ENCODE measurements at places on chromosomes 1 and 21. TPM values are rescaled to one million over a fixed set of nuclear protein-coding genes. Genes with fewer than 3 reads are reported as not detected.

DNA sequence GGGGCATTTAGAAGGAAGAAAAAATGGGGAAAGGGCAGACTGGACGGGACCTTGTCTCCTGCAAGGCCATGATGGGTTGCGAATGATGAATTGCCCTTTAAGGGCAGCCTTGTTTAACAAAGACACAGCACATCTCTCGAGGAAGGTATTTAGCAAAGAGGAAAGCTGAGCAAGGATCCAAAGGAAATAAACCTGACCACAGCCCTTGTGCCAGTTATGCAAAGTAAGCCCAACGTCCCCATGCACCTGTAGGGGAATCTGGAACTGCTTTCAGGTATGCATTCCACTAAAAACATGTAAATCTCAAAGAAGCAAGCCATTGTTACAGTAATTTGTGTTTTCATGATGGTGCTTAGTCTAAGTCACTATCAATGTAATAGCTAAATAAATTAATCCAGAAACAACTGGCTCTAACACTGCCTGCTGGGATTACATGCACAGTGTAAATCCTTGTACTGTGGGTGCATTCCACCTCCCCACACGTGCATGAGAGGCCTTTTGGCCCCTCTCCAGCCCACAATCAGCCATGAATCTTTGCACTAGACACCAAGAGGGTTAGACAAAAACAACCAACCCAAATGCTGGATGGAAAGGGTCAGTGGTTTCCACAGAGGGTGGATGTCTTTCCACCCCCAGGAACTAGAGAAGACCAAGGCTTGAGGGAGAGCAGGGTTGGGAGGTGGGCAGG, 228.8 kb upstream of the KAZN start:
- DNase-seq = no peak

The CD2 gene
- total RNA-seq = not detected

DNA sequence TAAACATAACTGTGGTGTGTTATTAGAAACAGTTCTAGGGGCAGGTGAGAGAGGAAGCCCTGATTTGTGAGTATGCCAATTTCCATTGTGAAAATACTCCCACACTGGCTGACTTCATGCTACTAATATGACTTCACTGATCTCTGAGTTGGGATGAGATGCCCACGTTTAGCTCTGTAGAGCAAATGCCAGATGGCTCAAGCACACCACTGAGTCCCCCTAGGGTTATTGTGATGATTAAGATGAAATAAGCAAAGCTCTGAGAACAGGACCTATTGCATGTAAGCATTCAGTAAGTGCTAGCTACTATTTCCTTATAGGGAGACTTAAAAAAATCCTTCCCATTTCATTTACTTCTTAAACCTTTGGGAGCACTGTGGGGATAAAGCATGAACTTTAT, 117.6 kb downstream of the CENPF start:
- no peak for DNase-seq

DNA sequence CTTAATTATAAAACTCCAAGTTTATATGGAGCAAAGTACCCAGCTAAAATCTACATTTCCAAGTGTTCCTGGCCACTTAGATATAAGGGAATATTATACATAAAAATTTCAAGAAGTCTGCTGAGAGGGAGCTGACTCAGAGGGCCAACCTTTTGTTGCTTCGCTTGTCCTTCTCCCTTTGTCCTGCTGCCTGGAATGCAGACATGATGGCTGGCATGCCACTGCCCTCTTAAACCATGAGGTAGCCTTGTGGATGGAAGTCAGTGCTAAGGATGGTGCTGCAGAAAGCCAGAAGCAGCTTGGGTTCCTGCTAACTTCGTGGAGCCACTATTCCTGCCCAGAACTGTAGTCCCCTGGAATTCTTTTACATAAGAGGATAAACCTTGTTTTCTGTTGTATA, 38.9 kb upstream of the SRP9 start:
- DNase-seq = no peak

DNA sequence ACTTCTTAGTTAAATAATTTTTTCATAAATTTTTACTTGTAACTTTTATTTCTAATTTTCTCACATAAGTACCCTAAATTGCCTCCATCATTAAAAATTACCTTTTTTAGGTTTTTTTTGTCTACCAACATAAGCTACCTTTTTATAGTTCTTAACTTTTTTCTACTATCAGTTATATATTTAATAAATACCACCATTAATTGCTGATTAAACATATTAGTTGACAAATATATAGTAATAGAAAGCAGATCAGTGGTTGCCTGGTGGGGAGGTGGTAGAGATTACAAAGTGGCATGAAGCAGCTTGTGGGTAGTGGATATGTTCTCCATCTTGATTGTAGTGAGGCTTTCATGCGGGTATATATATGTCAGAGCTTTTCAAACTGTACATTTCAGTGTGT, 6.1 kb upstream of the SH3BP5L start:
- no peak for DNase-seq

GRCh38 chr1:107810291-107810951, 154.6 kb downstream of the VAV3 start:
- DNase-seq = no peak

The FAAH gene
- total RNA-seq = 30.9 TPM

The TRPM2 gene
- 0.07 TPM for total RNA-seq

- DNase-seq = no peak
Measured at GRCh38 chr1:93549811-93550210, 101.9 kb downstream of the FNBP1L start.

DNA sequence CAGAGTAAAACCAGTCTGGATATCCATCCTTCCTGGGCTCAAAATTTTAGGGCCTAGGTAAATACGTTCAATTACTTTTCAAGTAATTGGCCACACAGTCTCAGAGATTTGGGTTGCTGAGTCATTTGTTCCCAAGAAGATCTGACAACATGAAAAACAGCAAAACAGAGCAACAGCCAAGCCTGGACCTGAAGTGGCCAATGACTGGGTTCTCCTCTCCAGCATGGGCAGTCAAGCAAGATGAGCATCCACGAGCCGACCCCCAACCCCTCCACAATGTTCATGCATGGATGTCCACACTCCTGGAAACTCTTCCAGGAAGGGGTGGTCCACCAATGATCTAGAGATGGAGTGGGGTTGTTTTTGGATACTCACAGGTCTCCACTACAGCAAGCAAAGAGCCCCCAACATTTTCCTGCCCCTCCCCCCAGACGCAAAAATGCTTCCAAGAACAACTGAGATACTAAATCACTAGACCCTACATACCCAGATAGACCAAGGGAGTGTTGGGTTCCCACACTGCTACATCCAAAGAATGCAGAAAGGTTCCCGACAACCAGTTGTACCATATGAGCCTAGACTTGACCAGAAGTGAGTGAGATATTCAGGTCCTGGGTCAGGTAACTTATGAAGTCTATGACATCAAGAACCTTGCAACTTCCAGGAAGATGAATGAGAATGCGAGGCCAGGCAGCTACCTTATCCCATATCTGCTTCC, 73.0 kb downstream of the CD46 start:
- no peak for DNase-seq

The LRRC8C gene
- 0.11 TPM for total RNA-seq

The COL6A1 gene
- total RNA-seq = 31.9 TPM

The OLFML2B gene
- 0.56 TPM for total RNA-seq

- DNase-seq = no peak
Measured at GRCh38 chr1:62744611-62745577, 39.0 kb upstream of the ATG4C start.

The TMEM51 gene
- 25.0 TPM for total RNA-seq

GRCh38 chr21:39388811-39389155, 39.9 kb upstream of the HMGN1 start:
- DNase-seq = no peak

DNA sequence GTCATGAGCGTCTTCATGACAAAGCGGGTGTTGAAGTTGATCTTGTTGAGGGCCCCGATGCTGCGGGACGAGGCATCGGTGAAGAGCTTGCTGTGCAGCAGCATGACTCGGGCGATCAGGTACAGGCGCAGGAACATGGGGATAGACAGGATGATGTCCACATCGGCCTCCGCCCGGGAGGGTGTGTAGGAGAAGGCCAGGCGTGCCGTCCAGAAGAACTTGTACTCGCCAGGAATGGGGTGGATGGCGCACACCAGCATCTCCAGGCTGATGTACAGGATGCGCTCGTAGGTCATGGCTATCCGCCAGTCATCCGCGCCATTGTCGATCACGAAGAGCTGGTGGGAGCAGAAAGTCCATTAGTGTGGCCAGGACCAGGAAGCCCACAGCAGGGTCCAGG, 98.0 kb downstream of the KCNN3 start:
- DNase-seq = no peak

The CDC20 gene
- total RNA-seq = 125 TPM

DNA sequence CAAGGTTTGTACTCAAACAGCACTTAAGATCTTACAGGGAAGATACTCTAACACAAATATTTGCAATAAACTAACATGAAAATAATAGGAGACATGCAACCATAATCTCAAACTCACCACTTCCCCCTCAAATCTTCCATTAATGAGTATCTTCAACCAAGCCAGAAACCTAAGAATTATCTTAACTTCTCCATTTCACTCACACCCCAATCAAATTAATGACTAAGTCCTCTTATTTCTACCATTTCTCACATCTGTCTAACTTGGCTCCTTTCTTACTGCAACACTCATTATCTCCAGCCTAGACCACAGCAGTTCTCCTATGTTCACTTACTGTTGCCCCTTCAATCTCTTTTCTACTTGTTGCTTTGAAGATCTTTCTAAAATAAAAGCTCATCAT, 10.4 kb downstream of the RBBP5 start:
- no peak for DNase-seq

The SPRR2D gene
- not detected for total RNA-seq

DNA sequence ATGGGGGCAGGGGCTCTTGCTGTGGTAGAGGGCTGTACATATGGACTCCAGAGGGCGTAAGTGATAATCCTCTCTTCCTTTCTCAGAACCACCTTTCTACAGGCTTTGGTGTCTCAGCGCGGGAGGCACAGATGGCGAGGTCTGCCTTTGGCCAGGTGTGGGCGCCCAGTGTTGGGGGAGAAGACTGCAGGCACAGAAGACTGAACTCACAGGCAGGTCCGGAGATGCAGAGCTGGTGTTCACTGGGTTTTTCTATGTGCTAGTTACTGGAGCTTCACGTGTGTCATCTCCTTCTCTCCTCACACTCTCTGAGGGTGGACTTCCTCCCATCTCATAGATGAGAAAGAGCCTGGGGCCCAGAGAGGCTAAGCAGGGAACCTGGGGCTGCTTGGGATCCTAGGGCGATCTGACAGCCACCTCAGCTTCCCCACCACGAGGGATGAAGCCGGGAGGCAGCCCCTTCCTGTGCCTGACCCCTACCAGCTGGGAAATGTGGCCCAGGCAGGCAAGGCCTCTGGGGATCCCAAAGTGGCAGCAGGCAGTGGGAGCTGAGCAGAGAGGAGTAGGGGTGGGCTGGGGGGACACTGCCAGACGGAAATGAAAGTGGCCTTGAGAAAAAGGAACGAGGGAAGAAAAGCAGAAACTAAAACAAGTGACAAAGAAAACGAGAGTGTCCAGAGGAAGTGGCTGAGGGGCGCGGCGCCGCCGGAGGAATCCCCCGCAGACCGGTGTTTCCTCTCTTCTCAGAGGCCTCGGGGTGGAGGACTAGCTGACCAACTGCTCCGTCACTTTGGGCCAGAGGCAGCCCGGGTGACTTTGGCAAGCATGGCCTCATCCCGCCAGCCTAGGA, 191.6 kb downstream of the HIVEP3 start:
- DNase-seq = no peak

The S100A7A gene
- total RNA-seq = not detected

- no peak for DNase-seq
Measured at GRCh38 chr1:46603481-46603857, 599 bp downstream of the MKNK1 start.

- no peak for DNase-seq
Measured at GRCh38 chr1:45969866-45970265, 162.6 kb downstream of the PIK3R3 start.

The GPX7 gene
- total RNA-seq = 21.7 TPM

Data from Caco-2 (cell line).